ENCODE measurements at places on chromosomes 1 and 21. TPM values are rescaled to one million over a fixed set of nuclear protein-coding genes. Genes with fewer than 3 reads are reported as not detected.

MSH4 gene
- total RNA-seq, result 0.40 TPM

NVL gene
- total RNA-seq, result 43.5 TPM

SPRR3 gene
- total RNA-seq, result not detected

C1orf21 gene
- 8.1 TPM for total RNA-seq

NES gene
- not detected for total RNA-seq

- no peaks in the 10 kb centered on the region for H3K27me3 ChIP-seq
- H3K36me3 ChIP-seq, result no peaks in the 10 kb centered on the region
- no peaks in the 10 kb centered on the region for H3K4me1 ChIP-seq
- no peak for DNase-seq
- no peak overlapping the region for H3K4me3 ChIP-seq
These were observed 115.8 kb upstream of the FAM78B start for GRCh38 chr1:166282391-166283137.

DNA sequence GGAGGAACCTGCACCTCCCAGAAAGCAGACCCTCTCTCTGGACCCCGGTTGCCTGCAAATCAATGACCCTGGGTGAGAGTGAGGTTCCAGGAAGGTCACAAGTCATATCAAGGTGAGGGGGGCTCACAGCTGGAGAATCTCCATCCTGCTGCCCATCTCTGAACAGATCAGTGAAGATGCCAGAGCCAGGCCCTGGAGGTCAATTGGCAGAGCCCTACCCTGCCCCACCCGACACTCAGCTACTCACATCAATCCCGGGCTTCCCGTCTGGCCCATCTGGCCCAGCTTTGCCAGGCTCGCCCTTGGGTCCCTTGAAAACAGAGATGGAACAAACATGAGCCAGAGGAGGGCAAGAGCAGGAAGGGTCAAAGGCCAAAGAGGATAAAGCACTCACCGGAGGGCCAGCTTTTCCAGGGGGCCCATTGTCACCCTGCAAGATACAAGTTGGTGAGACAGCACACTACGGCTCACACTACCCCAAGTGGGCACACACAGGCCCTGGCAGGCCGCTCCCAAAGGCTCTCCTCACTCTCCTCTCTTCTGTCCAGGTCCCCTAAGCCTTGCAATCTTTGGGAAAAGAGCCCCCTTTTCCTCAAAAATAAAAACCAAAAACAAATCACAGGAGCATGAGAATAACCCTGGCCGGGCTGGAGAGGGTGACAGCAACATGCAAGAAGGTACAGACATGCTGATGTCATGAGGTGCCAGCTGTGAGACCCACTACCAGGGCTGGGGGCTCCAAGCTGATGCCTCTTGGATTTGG lies 2.9 kb downstream of the COL9A2 start:
- H3K27ac ChIP-seq, result no peak overlapping the region
- H3K4me3 ChIP-seq, result no peak overlapping the region
- DNase-seq, result no peak
- H3K36me3 ChIP-seq, result peaks cover 1% of the 10 kb centered on the region
- H3K4me1 ChIP-seq, result peaks cover 51% of the 10 kb centered on the region

- no peaks in the 10 kb centered on the region for H3K4me1 ChIP-seq
- DNase-seq, result no peak
- no peaks in the 10 kb centered on the region for H3K27me3 ChIP-seq
- H3K4me3 ChIP-seq, result no peak overlapping the region
These were observed 111.6 kb downstream of the PLD5 start for GRCh38 chr1:242412921-242413320.

DNA sequence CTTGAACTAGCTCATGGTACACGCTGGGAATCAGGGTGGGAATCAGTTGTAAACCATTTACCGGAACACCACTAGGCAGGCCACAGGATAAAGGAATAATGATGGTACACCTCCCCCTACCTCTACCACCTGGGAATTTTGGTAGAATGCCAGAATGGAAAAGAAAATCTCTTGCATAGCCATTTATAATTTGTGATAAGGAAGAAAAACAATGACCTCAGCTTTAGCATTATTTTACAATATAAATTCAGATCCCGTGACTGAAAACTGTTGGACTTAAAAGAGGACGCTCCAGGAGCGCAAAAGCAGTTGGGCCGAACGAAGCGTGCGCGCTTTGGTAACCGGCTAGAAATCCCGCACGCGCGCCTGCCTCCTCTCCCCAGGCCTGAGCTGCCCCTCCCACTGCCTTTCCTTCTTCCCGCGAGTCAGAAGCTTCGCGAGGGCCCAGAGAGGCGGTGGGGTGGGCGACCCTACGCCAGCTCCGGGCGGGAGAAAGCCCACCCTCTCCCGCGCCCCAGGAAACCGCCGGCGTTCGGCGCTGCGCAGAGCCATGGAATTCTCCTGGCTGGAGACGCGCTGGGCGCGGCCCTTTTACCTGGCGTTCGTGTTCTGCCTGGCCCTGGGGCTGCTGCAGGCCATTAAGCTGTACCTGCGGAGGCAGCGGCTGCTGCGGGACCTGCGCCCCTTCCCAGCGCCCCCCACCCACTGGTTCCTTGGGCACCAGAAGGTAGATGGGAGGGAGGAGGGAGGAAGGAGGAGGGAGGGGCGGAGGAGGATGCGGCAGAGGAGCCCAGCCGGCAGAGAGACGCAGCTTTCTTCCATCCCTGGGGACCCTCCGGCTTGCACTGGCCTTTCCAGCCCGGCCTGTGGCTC lies at the start of gene CYP4X1:
Gene CYP4X1, plus strand, starts transcription at position 402 of the 873 bp plus-strand sequence. Its CDS starts 149 bp downstream, at position 551.
- no peaks in the 10 kb centered on the region for H3K36me3 ChIP-seq
- H3K27me3 ChIP-seq, result peaks cover 35% of the 10 kb centered on the region
- DNase-seq, result no peak
- H3K4me1 ChIP-seq, result no peaks in the 10 kb centered on the region
- no peak within 1 kb of the TSS for H3K27ac ChIP-seq

GRCh38 chr1:20220036-20220435 lies 33.7 kb upstream of the PLA2G2C start:
- no peak overlapping the region for H3K27ac ChIP-seq
- H3K4me1 ChIP-seq, result no peaks in the 10 kb centered on the region
- no peaks in the 10 kb centered on the region for H3K36me3 ChIP-seq

GRCh38 chr1:65425697-65426096 lies 5.2 kb downstream of the LEPR start:
- no peaks in the 10 kb centered on the region for H3K27me3 ChIP-seq
- peaks cover 38% of the 10 kb centered on the region for H3K36me3 ChIP-seq
- H3K4me1 ChIP-seq, result peaks cover 22% of the 10 kb centered on the region
- no peak overlapping the region for H3K4me3 ChIP-seq
- DNase-seq, result no peak

DNA sequence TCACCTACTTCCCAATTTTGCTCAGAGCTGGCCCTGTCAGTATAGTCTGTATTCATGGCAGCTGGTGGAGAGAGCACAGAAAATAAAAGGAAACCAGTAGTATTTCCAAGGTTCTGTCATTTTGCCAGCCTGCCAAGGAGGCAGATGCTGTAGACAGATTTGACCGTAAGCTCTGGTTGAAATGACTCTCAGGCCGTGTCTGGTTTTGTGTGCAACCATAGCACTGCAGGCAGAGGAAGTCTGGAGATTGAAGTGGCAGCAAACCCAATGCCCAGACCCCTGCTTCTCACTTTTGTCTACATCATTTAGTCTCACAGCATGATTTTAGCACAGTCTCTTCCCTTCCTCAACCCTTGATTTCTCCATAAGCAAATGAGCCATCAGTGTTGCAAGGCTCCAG lies 291.7 kb downstream of the PAPPA2 start:
- H3K4me1 ChIP-seq, result no peaks in the 10 kb centered on the region
- H3K27ac ChIP-seq, result no peak overlapping the region
- no peak for DNase-seq
- no peaks in the 10 kb centered on the region for H3K36me3 ChIP-seq
- H3K27me3 ChIP-seq, result no peaks in the 10 kb centered on the region

GRCh38 chr1:74392840-74393239 lies 119.6 kb downstream of the LRRC53 start:
- H3K27me3 ChIP-seq, result no peaks in the 10 kb centered on the region
- no peak overlapping the region for H3K4me3 ChIP-seq
- no peak for DNase-seq
- no peaks in the 10 kb centered on the region for H3K36me3 ChIP-seq
- H3K27ac ChIP-seq, result no peak overlapping the region
- no peaks in the 10 kb centered on the region for H3K4me1 ChIP-seq

DNA sequence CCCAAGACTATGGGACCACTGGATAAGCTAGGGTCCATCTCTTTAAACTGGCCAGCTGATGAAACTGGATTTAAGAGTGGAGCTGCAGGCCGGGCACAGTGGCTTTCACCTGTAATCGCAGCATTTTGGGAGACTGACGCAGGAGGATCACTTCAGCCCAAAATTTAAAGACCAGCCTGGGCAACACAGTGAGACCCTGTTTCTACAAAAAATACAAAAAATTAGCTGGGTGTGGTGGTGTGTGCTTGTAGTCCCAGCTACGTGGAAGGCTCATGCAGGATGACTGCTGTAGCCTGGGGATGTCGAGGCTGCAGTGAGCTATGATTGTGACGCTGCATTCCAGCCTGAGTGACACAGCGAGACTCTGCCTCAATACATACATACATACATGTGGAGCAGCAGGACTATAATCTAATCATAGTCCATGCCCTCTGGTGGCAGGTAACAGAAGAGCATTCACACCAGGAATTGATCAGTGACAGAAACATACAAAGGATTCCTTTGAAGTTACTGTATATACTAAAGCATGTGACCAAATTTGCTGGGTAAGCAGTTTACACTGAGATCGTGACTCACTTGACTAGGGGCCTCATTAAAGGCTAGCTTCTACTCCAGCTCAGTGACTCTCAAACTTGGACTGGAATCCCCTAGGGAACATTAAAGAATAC lies 101.5 kb upstream of the SLFNL1 start:
- no peak overlapping the region for H3K27ac ChIP-seq
- no peaks in the 10 kb centered on the region for H3K4me1 ChIP-seq
- no peaks in the 10 kb centered on the region for H3K36me3 ChIP-seq
- H3K27me3 ChIP-seq, result no peaks in the 10 kb centered on the region
- peak; percentile 24 for DNase-seq

GRCh38 chr1:29832471-29832870 lies 596.1 kb downstream of the PTPRU start:
- H3K4me3 ChIP-seq, result no peak overlapping the region
- no peaks in the 10 kb centered on the region for H3K4me1 ChIP-seq
- no peak for DNase-seq
- H3K27ac ChIP-seq, result no peak overlapping the region

- no peaks in the 10 kb centered on the region for H3K27me3 ChIP-seq
- DNase-seq, result no peak
- no peaks in the 10 kb centered on the region for H3K36me3 ChIP-seq
- no peak overlapping the region for H3K4me3 ChIP-seq
- H3K4me1 ChIP-seq, result no peaks in the 10 kb centered on the region
These were observed 232.6 kb downstream of the COL11A1 start for GRCh38 chr1:102875756-102876155.

- no peak overlapping the region for H3K4me3 ChIP-seq
- no peaks in the 10 kb centered on the region for H3K27me3 ChIP-seq
- H3K4me1 ChIP-seq, result peaks cover 5% of the 10 kb centered on the region
- no peak overlapping the region for H3K27ac ChIP-seq
These were observed 8.4 kb downstream of the TIPRL start for GRCh38 chr1:168187177-168187576.

- peaks cover 6% of the 10 kb centered on the region for H3K36me3 ChIP-seq
- no peaks in the 10 kb centered on the region for H3K27me3 ChIP-seq
- no peak for DNase-seq
- H3K4me1 ChIP-seq, result peaks cover 13% of the 10 kb centered on the region
- no peak overlapping the region for H3K4me3 ChIP-seq
These were observed 65.1 kb downstream of the DISC1 start for GRCh38 chr1:231691618-231692259.

DNA sequence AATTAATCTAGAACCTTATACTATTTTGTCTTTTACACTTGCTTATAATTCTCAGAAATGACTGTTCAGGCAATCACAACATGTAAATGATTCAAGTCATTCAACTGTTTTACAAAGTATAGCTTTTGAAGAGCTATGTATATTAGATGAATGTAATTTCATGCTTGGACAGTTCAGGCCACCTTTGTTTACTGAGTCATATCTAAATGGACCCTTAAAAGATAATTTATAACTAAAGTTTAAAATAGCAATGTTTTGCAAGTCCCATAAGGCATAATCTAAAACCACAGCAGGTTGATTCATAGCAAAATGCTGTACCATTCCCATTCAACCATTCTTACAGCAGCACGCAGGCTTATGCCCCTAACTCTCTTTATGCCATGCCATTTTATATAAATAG lies 64.8 kb downstream of the PIK3R3 start:
- no peak overlapping the region for H3K4me3 ChIP-seq
- H3K36me3 ChIP-seq, result peaks cover 6% of the 10 kb centered on the region
- peaks cover 24% of the 10 kb centered on the region for H3K4me1 ChIP-seq
- no peaks in the 10 kb centered on the region for H3K27me3 ChIP-seq

- no peak for DNase-seq
- no peaks in the 10 kb centered on the region for H3K27me3 ChIP-seq
- H3K27ac ChIP-seq, result peak overlapping the region; percentile 76
- H3K36me3 ChIP-seq, result peaks cover 28% of the 10 kb centered on the region
- peak overlapping the region; percentile 97 for H3K4me3 ChIP-seq
These were observed 334 bp upstream of the SARS1 start for GRCh38 chr1:109213345-109213823.

DNA sequence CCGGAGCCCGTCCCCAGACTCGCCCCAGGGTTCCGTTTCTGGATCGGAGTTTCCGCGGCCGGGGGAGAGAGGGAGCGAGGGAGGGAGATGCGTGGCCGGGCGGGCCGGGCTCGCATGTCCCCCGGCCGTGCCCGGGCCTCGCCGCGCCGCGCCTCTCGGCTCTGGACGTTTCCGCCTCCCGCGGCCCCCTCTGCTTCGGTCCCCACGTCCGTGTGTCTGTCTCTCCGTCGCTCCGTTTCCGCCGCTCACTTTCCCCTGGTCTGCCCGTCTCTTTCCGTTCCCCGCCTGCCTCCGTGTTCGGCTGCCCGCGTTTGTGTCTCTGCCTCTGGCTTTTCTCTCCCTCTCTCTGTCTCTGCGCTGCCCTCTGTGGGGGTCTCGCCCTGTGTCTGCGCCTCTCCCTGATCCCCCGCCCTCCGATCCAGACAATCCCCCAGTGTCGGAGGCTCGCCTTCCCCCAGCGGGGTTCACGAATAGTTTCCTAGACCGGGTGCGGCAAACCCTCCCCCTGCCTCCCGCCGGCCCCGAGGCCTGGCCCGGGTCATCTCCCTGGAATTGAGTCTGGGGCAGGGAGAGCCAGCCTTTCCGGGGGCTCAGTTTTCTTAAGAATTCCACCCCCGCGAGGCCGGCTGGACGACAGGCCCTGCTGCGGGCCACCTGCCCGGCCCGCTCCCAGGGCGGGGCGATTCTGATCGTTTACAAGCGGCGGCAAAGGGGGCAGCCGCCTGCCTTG lies 735 bp downstream of the NBL1 start:
- peaks cover 26% of the 10 kb centered on the region for H3K27me3 ChIP-seq
- peak overlapping the region; percentile 88 for H3K4me3 ChIP-seq
- peaks cover 34% of the 10 kb centered on the region for H3K4me1 ChIP-seq
- DNase-seq, result peak; percentile 63

DNA sequence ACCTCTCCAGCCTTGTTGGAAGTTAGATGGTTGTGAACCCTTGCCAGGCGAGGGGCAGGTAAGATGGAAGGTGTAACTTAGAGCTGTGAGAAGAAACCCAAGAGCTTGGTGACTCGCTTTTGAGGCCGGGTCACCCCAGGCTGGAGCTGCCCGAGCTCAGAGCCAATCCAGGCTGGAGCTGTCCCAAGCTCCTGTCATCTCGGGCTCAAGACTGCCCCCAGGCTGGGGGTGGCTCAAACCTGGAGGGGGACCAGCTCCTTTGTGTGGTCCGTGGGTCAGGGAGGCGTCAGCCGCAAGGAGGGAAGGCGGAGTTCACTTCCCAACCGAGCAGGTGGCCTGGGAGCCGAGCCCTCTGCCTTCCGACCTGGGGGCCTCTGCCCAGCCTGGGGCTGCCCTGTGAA lies 2.0 kb downstream of the HUNK start:
- no peak for DNase-seq
- H3K27ac ChIP-seq, result no peak overlapping the region
- H3K36me3 ChIP-seq, result no peaks in the 10 kb centered on the region
- no peak overlapping the region for H3K4me3 ChIP-seq
